ENCODE measurements at places on chromosomes 13 and 19.

DNA sequence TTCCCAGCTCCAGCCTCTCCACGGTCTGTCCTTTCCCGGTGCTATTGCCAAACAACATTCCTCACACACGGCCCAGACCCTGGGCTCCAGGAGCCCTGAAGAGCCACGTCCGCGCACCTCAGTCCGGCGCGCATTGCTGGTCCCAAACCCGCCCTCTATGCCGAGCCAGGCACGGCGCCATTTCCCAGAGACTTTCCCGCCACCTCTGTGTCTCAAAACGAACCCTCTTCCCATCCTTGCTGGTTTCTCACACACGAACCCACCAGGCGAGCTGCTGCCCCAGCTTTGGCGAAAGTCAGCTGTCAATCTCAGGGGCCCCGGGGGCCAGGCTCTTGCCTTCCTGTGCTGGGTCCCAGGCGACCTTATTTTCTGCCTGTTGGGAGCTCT, 28.0 kb upstream of the F7 start:
- DNase-seq = no peak

GRCh38 chr19:1880611-1881392, 4.5 kb downstream of the ABHD17A start:
- no peak for DNase-seq

- DNase-seq = no peak
Observed at GRCh38 chr19:13068085-13068846, 34.4 kb downstream of the LYL1 start.

- no peak for DNase-seq
Observed at GRCh38 chr19:34179066-34179465, 6.8 kb downstream of the LSM14A start.

DNA sequence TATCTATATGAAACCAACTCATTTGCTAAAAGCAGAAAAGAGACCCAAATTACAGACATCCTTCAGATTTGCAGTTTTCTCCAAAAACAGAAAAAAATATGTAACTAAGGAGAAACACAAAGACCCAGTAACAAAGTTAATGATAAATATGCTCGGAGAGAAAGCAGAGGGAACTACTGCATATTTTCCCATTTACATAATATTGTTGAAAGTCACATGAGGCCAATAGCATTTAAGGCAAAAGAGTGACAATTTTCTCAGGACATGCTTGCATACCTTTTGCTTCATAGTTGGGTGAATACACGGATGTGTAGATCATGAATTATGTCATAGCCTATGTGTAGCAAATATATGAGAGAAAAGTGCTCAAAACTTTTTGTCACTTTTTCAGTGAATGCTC, 310.3 kb downstream of the EFNB2 start:
- DNase-seq = no peak
